BE2C (cell line): ENCODE measurements at places on chromosomes 1 and 21.

DNA sequence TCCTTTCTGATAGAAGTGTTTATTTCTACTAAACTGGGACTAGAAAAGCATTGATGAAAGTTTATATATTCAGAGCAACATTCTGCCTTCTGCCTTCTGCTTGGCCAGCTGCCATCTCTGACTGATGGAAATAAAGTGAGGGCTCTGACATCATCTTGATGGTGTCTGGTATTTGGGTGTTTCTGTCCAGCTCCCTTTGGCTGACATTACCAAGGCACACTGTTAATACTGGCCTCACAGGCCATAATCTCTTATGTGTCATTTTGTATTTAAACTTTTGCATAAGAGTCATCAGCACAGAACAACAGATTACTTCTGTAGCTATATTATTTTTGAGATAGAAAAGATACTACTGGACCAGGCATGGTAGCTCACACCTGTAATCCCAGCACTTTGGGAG lies 216.9 kb downstream of the RYR2 start:
- DNase-seq = peak; percentile 80

GRCh38 chr1:33790577-33790976 lies 73.3 kb upstream of the HMGB4 start:
- DNase-seq = no peak

- DNase-seq = no peak
Observed at GRCh38 chr1:47751996-47752451, 245.2 kb downstream of the TRABD2B start.

- no peak for DNase-seq
Observed at GRCh38 chr21:34009193-34009592, 64.2 kb upstream of the MRPS6 start.

GRCh38 chr1:35544976-35545375 lies 12.2 kb downstream of the KIAA0319L start:
- peak; percentile 70 for DNase-seq

- no peak for DNase-seq
Observed at GRCh38 chr1:31785947-31786290, 21.8 kb upstream of the ADGRB2 start.

DNA sequence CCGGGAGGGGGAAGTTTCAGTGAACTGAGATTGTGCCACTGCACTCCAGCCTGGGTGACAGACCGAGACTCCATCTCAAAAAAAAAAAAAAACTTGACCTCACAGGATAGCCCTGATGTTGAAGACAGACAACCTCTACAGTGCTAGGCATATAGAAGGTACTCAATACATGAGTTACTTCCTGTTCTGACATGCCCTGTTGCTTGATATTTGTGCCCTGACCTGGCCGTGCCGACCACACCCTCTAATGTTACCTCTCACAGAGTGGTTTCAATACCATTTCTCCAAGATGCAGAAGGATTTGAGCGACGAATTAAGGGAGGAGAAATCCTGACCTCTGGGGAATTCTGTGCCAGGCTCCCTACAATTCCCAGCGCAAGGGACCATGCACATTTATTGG lies 5.2 kb downstream of the PTAFR start:
- no peak for DNase-seq

- peak; percentile 84 for DNase-seq
Observed at GRCh38 chr1:210143465-210144062, 89.0 kb upstream of the SERTAD4 start.

GRCh38 chr1:219119839-219120238 lies 53.8 kb upstream of the LYPLAL1 start:
- no peak for DNase-seq

GRCh38 chr1:54325703-54326461 lies 80.3 kb downstream of the SSBP3 start:
- peak; percentile 51 for DNase-seq

- no peak for DNase-seq
Observed at GRCh38 chr1:200861937-200862647, 10.7 kb upstream of the GPR25 start.

DNA sequence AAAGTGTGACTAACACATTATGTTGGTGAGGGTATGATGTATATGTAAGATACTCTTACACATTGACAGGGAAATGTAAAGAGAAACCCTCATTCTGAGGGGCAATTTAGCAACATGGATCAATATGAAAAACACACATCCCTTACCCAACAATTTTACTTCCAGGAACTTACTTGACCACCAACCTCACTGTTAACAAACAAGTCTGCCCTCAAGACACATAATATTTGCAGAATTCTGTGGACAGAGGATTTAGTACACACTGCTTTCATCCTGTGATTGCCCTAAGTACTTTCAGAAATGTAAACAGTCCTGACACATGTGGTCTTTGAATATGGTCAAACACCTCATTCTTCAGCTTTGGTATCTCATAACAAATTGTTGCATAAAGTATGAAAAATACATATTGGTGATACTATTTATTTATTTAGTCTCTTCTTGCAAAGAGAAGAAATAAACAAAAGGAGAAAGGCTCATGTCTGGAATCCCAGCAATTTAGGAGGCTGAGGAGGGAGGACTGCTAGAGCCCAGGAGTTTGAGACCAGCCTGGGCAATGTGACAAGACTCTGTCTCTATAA lies 6.9 kb downstream of the USP48 start:
- DNase-seq = no peak

DNA sequence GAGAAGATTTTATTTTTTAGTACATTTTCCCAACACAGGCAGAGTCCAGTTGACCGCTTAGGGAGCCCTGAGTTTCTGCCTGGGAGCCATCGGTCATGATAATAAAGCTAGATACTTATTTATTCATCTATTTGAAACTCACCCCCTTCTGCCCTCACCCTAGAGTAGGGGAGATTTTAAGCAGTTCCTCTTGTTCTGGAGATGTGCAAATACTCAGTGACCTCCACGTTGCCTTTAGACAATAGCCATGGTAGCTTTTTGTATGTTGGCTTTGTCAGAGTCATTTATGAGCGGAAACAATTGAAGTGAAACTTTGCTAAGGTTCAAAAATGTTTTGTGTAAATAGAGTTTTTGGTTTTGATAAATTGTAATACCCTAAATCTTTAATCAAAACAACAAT lies 45.7 kb upstream of the PLPPR4 start:
- DNase-seq = no peak

DNA sequence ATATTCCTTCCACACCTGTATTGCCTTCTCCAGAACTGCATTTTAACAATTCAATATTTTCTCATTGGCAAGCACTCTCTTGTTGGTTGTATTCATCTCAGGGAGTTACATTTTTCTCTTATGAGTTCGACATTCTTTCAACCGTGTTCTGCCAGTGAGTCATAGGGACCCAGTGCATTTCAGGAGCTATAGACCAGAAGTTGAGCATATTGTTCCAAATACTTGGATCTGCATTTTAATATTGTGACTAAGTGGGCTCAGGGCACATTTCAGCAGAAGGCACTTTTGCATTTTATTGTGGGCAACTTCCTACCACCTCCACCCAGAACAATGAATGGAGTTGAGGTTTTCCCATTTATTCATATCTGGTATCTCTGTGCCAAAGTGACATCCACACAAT lies 132.8 kb downstream of the TNFSF18 start:
- no peak for DNase-seq

- DNase-seq = no peak
Observed at GRCh38 chr1:39085174-39085573, 59.0 kb downstream of the NDUFS5 start.

- DNase-seq = no peak
Observed at GRCh38 chr1:45887156-45887842, 83.9 kb downstream of the MAST2 start.

DNA sequence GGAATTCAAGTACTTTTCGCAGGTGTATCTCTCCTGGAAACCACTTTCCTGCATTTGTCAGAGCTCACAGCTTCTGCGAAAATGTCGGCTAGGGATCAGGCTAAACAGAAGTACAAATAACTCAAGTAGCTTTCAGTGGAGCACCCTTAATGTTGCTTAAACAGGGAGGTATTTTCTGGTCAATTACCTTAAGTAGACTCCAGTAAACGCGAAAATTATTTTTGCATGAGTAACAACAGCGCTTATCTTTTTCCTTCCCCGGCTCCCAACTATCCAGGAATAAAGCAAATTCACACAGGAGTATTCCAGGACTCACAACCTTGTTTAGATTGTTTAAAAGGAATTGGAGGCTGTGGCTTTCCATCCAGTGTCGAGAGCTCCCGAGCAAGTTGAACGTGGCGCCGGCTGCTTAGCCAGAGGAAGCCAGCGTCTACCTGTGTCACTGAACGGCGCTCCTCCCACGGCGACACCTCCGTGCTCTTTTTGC lies 7.3 kb upstream of the SIM2 start:
- no peak for DNase-seq

GRCh38 chr1:173354937-173355280 lies 122.2 kb upstream of the PRDX6 start:
- no peak for DNase-seq

DNA sequence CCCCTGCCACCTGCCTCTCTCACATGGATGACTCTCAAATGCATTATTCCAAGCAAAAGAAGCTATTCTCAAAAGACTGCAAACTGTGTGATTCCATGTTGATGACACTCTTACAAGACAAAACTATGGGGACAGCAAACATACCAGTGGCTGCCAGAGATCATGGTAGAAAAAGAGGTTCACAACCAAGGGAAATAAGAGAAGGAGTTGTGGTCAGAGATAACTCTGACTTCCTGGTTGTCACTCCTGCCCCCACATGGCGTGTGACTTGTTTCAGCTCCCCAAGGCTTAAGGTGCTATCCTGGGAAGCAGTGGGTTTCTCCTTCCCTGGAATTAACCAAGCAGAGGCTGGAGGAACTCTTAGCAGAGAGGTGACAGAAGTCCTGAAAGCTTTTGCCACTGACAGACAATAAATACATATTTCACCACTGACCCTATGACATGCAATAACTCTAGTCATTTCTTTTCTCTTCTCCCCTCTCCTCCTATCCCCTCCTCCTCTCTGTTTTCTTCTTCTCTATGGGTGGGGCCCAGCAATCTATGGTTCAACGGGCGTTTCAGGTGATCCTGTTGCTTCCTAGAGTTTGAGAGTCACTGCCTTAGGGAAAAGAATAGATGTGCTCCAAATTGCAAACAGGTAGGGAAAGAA lies 185.1 kb downstream of the FCRL5 start:
- DNase-seq = no peak

- DNase-seq = no peak
Observed at GRCh38 chr1:26739329-26739914, 43.6 kb downstream of the ARID1A start.

- DNase-seq = peak; percentile 43
Observed at GRCh38 chr1:93739472-93739871, 57.8 kb upstream of the BCAR3 start.

DNA sequence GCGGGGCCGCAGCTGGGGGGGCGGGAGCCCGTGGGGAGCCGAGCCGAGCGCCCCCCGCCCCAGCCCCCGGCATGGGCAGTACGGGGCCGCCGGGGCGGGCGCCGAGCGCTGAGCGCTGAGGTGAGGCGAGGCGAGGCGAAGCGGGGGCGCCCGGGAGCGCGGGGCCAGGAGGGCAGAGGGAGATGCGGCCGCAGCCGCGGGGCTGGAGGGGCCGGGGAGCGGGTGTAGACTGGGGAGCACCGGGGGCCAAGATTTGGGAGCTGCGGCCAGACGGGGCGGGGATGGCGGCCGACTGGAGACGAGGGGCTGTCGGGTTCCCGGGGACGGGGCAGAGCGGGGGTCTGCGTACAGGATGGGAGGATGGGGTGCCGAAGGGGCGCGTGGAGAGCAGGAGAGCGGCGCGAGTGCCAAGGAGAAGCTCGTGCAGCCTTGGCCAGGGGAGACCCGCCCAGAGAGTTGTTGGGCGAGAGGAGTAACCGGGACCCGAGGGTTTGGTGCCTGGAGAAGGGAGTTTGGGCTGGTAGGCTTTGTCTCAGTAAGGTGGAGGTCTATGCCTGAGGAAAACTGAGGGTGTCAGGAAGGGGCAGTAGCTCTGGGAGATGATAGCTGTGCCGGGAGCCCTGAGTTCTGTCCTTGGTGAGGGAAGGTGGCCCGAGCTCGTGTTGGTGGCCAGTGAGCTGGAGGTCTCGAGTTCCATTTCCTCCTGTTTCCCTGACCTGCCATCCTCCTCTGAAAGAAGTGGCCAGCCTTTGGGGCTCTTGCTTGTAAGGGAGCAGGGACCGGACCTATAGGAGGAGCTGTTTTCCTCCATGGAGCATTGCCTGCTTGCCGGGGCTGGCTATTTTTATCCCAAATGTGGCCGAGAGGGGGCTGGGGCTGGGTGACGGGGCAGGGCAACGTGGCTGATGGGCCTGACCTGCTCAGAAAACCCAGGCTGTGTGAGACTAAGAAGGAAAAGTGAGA lies 539 bp downstream of the ATP8B2 start:
- peak; percentile 91 for DNase-seq

- no peak for DNase-seq
Observed at GRCh38 chr1:243320224-243320623, 64.4 kb downstream of the SDCCAG8 start.

- DNase-seq = no peak
Observed at GRCh38 chr1:76066394-76066793, 8.2 kb upstream of the ST6GALNAC3 start.

DNA sequence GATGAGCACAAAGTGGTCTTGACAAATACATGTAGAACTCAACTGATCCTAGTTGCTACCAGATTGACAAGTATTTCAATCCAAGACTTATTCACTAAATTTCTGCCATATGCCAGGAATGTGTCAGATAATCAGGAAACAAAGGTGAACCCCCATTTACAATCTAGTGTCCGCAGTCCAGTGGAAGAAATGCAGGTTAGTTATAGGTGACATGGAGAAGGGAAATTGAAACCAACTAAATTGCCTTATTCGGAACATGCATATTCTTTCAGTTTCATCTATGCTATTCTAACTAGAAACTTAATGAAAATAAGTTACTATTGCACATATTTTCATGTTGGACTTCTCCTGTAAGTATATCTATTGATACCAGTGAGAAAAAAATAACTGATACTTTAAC lies 209.4 kb downstream of the COL24A1 start:
- DNase-seq = no peak

GRCh38 chr21:17391811-17392340 lies 121.0 kb upstream of the CXADR start:
- DNase-seq = no peak

DNA sequence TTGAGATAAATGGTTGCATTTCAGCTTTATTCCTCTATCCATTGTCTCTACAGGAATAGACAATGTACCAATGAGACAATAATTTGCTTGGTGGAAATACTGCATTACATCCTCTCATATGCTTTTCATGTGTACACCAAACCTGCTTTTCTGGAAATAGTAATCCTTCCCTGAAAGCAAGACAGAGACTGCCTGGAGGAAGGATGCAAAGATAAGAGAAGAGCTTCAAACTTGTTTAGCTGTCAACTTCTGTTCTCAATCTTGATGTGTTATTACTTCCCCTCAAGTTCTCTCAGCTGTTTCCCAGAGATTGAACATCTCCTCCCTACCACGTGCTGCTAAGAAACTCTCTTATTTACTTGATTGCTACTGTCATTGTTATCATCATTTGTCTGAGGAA lies 1125.4 kb upstream of the TMPRSS15 start:
- no peak for DNase-seq

DNA sequence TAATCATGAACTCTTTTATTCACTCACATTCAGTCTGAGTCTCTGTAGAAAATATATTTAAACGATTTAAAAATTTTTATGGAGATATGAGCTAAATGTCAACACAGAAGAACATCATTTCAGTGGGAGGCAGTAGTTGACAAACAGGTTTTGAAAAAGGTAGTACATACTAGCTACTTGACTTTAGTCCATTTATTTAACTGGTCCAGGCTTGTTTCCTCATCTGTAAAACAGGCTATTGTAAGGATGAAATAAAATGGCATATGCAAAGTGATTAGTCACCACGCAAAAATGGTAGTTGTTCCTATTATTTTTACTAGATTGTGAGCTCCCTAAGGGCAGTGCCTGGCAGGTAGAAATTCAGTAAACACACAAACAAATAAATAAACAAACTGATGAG lies 75.2 kb downstream of the NTPCR start:
- no peak for DNase-seq

- peak; percentile 49 for DNase-seq
Observed at GRCh38 chr21:46457801-46458314, 833 bp upstream of the DIP2A start.
